ENCODE measurements at places on chromosomes 4 and X. TPM values are rescaled to one million over a fixed set of nuclear protein-coding genes. Genes with fewer than 3 reads are reported as not detected.

Gene NIPAL1
- 12.0 TPM for polyA plus RNA-seq

Gene MMGT1
- 34.3 TPM for polyA plus RNA-seq

- no peak for DNase-seq
These were observed 620.4 kb downstream of the KCNIP4 start for GRCh38 chr4:21327976-21328700.

DNA sequence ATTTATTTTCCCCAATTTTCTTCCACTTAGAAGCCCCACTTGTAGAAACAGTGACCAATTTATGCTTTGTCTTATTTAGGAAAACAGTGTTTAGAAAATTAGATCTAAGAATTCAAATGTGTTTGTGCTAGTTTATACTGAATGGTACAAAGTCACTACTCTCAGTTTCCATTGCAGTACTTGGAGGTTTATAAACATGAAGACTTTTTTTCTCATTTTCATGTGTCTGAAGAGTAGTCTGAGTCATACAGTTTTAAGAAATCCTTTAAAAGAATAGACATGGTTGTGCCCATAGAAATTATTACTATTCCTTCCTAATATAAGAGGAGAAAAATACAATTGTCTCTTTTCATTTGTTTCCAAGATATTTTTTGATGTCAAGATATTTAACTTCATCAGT, 458.7 kb downstream of the NAF1 start:
- no peak for DNase-seq

- no peak for DNase-seq
These were observed 6.6 kb downstream of the SMS start for GRCh38 chrX:21946925-21947641.

Data from right renal pelvis (tissue), 4 donors.